NCI-H2107 (cell line): ENCODE measurements at places on chromosomes 1 and 21.

DNA sequence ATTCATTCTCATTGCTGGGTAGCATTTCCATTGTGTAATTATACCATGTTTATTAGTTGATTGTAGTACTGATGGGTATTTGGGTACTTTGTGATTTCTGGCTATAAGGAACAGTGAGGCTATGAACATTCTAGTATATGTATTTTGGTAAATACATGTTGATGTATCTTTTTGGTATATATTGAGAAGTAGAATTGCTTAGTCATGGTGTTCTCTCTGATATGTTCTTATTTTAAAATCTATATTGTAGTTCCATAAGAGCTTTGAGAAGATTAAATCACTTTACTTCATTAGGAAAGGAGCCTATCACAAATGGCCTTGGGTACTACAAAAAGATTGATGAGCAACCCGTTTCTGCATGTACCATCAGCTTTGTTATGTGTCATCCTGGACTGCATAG lies 13.4 kb downstream of the MIXL1 start:
- no peak for DNase-seq

DNA sequence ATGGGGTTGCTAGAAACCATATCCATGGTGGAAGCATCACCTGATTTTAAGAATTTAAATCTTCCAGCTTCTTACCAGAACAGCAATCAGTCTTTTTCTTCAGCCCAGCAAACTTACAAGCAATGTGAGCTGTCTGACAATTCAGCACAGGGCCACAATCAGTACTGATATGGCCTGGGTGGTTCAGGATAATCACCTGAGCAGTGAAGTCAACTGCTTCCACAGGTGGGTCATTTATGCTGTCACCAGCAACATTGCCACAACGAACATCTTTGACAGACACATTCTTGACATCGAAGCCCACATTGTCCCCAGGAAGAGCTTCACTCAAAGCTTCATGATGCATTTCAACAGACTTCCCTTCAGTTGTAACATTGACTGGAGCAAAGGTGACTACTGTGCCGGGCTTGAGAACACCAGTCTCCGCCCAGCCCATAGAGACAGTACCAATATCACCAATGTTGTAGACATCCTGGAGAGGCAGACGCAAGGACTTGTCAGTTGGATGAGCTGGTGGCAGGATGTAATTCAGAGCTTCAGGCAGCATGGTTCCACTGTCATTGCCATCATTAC lies 74.8 kb downstream of the SERINC2 start:
- DNase-seq = no peak

- DNase-seq = no peak
Observed at GRCh38 chr1:31701091-31701736, 2.6 kb downstream of the COL16A1 start.

DNA sequence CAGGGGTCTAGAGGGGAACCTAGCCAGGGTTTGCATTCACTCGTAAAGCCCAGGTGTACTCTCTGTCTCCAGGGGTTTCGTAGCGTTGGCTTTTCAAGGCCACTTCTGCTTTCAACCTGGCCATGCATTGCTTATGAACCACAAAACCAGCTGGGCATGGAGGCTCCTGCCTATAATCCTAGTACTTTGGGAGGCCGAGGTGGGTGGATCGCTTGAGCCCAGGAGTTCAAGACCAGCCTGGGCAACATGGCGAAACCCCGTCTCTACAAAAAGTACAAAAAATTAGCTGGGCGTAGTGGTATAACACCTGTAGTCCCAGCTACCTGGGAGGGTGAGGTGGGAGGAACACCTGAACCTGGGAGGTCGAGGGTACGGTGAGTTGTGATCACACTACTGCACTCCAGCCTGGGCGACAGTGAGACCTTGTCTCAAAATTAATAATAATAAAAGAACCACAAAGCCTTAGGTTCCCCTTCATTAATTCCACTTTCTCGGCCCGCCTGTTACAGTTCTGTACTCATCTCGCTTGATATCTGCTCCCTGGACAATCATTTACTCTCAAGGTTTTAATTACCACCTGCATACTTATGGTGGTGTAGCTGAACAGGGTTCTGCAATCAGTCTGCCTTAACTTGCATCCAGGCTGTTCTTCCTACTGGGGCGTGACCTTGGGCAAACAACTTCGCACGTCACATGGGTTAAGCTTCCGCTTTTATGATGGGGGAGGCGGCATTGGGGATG lies 6.1 kb downstream of the SLC16A4 start:
- no peak for DNase-seq

DNA sequence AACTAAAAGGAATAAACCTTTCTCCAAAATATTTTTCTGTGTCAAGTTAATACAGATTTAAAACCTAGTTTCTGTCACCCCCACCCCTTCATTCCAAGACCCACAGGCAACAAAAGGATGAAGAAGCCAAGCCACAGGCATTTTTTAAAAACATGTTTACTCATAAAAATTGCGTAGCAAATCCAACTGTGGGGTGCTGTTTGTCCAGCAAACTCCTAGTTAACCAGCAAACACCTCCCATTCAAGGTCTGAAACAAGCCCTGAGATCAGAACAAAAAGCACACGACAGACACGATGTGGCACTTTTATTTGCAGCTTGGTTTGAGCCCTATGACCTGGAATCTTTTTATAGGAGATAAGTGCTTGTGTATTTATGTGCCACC lies 149.9 kb upstream of the CAMK1G start:
- no peak for DNase-seq

GRCh38 chr1:242006976-242007375 lies 8.1 kb upstream of the MAP1LC3C start:
- no peak for DNase-seq

GRCh38 chr1:74504933-74505512 lies 7.4 kb downstream of the LRRC53 start:
- no peak for DNase-seq

GRCh38 chr1:221782477-221782876 lies 40.6 kb upstream of the DUSP10 start:
- peak; percentile 13 for DNase-seq
